ENCODE measurements at places on chromosomes 13 and 19.

DNA sequence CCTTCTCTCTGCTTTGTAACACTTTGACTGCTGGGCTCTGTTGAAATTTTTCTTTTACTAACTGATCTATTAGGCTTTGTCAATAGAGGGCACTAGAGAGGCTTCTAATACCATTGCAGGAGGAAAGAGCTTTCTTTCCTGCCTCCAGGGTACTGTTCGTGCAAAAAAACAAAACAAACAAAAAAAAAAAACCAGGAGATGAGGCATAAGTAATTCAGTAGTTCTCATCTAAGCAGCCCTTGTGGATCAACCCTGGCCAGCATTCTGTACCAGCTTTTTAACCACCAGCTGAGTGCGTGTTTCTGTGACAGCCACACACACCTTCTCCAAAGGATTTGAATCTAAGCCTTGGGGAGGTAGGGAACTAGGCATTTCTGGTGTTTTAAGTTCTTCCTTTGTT lies 1707.6 kb upstream of the SLC10A2 start:
- H3K27ac ChIP-seq = no peak overlapping the region
- no peaks in the 10 kb centered on the region for H3K4me1 ChIP-seq
- no peak for DNase-seq
- no peaks in the 10 kb centered on the region for H3K36me3 ChIP-seq
- no peaks in the 10 kb centered on the region for H3K27me3 ChIP-seq
- no peak overlapping the region for H3K4me3 ChIP-seq

GRCh38 chr19:20077791-20078463 lies at the start of gene ZNF90:
Gene ZNF90 (plus strand): TSS chr19:20078000. CDS start chr19:20078133, 133 bp downstream.
- H3K27ac ChIP-seq = peak within 1 kb of the TSS; percentile 67
- peak within 1 kb of the TSS; percentile 63 for H3K4me3 ChIP-seq
- no peaks in the 10 kb centered on the region for H3K27me3 ChIP-seq
- H3K36me3 ChIP-seq = no peaks in the 10 kb centered on the region

DNA sequence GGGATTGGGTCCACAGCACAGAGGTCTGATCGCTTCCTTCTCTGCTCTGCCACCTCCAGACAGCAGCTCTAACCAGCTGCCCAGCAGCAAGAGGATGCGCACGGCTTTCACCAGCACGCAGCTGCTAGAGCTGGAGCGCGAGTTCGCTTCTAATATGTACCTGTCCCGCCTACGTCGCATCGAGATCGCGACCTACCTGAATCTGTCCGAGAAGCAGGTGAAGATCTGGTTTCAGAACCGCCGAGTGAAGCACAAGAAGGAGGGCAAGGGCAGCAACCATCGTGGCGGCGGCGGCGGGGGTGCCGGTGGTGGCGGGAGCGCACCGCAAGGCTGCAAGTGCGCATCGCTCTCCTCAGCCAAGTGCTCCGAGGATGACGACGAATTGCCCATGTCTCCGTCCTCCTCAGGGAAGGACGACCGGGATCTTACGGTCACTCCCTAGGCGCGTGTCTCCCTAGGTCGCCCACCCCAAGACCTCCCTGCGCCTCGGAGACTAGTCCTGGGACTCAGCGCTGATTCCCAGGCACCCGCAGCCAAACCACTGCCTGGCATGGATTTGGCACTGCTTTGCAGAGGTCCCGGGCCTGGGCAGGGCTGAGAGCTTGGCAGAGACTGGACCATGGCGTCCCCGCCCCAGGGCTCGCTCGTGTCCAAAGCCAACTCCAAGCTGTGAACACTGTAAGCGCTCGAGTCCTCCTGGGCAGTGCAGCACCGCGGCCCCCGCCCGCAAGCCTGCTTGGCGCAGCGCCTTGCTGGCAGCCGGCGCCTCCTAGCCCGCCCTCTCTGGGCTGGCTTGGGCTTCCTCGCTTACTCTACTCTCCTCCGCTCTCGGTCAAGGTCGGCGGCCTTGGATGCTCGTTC lies 1.5 kb downstream of the GSX1 start:
- no peak overlapping the region for H3K4me3 ChIP-seq
- H3K27me3 ChIP-seq = peaks cover 100% of the 10 kb centered on the region
- peaks cover 46% of the 10 kb centered on the region for H3K4me1 ChIP-seq

GRCh38 chr19:33841685-33842084 lies 45.0 kb downstream of the KCTD15 start:
- H3K4me3 ChIP-seq = no peak overlapping the region
- H3K27ac ChIP-seq = no peak overlapping the region
- no peaks in the 10 kb centered on the region for H3K36me3 ChIP-seq
- no peaks in the 10 kb centered on the region for H3K4me1 ChIP-seq

GRCh38 chr13:105338773-105339172 lies 1196.7 kb downstream of the EFNB2 start:
- no peak overlapping the region for H3K4me3 ChIP-seq
- H3K4me1 ChIP-seq = peaks cover 41% of the 10 kb centered on the region
- no peak for DNase-seq
- H3K27ac ChIP-seq = no peak overlapping the region

- H3K27me3 ChIP-seq = no peaks in the 10 kb centered on the region
- no peak overlapping the region for H3K4me3 ChIP-seq
- no peaks in the 10 kb centered on the region for H3K36me3 ChIP-seq
- DNase-seq = no peak
- no peak overlapping the region for H3K27ac ChIP-seq
Measured at GRCh38 chr13:35763782-35764123, 287.3 kb upstream of the MAB21L1 start.

GRCh38 chr13:110411688-110412059 lies 104.6 kb downstream of the COL4A2 start:
- H3K27me3 ChIP-seq = no peaks in the 10 kb centered on the region
- no peak overlapping the region for H3K4me3 ChIP-seq
- no peak for DNase-seq
- peak overlapping the region; percentile 87 for H3K27ac ChIP-seq
- no peaks in the 10 kb centered on the region for H3K36me3 ChIP-seq
- H3K4me1 ChIP-seq = peaks cover 93% of the 10 kb centered on the region

- H3K4me3 ChIP-seq = no peak overlapping the region
- H3K36me3 ChIP-seq = no peaks in the 10 kb centered on the region
- no peaks in the 10 kb centered on the region for H3K4me1 ChIP-seq
- H3K27me3 ChIP-seq = no peaks in the 10 kb centered on the region
Measured at GRCh38 chr19:52935434-52935833, 12.2 kb upstream of the ZNF888 start.

GRCh38 chr13:61094865-61095264 lies 320.8 kb downstream of the PCDH20 start:
- H3K4me3 ChIP-seq = no peak overlapping the region
- no peaks in the 10 kb centered on the region for H3K4me1 ChIP-seq
- no peak overlapping the region for H3K27ac ChIP-seq
- no peaks in the 10 kb centered on the region for H3K36me3 ChIP-seq
- no peaks in the 10 kb centered on the region for H3K27me3 ChIP-seq

- peaks cover 30% of the 10 kb centered on the region for H3K4me1 ChIP-seq
- no peak for DNase-seq
- H3K36me3 ChIP-seq = no peaks in the 10 kb centered on the region
- H3K27ac ChIP-seq = no peak overlapping the region
- no peak overlapping the region for H3K4me3 ChIP-seq
- no peaks in the 10 kb centered on the region for H3K27me3 ChIP-seq
Measured at GRCh38 chr19:47464675-47465419, 6.8 kb downstream of the SLC8A2 start.

DNA sequence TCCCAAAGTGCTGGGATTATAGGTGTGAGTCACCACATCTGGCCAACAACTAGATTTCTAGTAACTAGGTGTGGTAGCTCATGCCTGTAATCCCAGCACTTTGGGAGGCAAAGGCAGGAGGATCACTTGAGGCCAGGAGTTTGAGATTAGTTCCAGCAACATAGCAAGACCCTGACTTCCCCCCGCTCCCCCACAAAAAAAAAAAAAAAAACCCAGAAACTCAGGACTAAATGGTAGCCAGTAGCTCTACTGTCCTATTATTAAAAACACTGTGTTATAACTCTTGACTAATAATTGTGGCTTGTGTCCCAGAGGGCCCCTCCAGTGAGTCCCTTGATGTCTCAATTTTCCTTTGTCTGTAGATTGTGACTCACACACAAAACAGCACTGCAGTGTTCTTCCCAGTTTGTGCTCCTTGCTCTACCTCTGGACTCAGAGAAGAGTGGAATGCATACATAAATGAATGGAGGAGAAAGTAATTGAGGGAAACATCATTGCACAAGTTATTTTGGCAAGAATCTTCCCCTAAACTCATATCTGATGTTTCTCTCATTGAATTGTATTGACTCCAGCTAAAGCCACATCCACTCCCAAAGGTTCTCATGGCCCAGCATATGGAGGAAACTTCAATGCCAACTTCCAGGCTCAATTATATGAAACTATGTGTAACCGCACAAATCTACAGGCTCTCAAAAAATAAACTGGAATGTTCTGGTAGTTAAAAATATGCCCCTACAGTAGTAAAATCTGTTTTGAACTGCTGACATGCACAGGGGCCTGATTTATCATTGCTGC lies 8.8 kb downstream of the TPT1 start:
- no peak for DNase-seq
- H3K4me3 ChIP-seq = no peak overlapping the region
- H3K4me1 ChIP-seq = no peaks in the 10 kb centered on the region
- peaks cover 18% of the 10 kb centered on the region for H3K36me3 ChIP-seq

GRCh38 chr13:80070024-80070703 lies 270.8 kb downstream of the SPRY2 start:
- no peaks in the 10 kb centered on the region for H3K4me1 ChIP-seq
- no peaks in the 10 kb centered on the region for H3K36me3 ChIP-seq
- no peak overlapping the region for H3K4me3 ChIP-seq
- H3K27ac ChIP-seq = no peak overlapping the region
- DNase-seq = no peak

DNA sequence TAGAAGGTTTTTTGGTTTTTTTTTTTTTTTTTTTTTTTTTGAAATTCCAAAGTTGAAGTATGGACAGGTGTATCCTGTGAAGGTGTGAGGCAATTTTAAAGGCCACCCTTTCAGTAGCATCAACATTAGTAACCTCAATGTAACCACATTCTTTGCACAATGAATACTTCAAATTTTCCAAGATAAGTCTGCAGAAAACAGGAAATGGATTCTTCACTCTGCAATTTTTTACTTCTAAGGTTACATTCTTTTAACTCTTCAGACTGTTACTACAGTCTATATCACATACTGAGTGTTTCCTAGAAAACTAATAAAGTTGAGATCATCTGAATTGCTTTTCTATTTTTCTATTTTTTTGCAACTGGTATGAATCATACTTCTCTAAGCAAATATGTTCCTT lies 569.0 kb upstream of the GPC6 start:
- H3K4me1 ChIP-seq = no peaks in the 10 kb centered on the region
- no peak for DNase-seq
- H3K27me3 ChIP-seq = no peaks in the 10 kb centered on the region
- H3K36me3 ChIP-seq = no peaks in the 10 kb centered on the region

GRCh38 chr19:3494559-3494958 lies 5.9 kb downstream of the DOHH start:
- no peak overlapping the region for H3K27ac ChIP-seq
- no peak for DNase-seq
- no peaks in the 10 kb centered on the region for H3K27me3 ChIP-seq
- no peak overlapping the region for H3K4me3 ChIP-seq
- peaks cover 4% of the 10 kb centered on the region for H3K4me1 ChIP-seq

DNA sequence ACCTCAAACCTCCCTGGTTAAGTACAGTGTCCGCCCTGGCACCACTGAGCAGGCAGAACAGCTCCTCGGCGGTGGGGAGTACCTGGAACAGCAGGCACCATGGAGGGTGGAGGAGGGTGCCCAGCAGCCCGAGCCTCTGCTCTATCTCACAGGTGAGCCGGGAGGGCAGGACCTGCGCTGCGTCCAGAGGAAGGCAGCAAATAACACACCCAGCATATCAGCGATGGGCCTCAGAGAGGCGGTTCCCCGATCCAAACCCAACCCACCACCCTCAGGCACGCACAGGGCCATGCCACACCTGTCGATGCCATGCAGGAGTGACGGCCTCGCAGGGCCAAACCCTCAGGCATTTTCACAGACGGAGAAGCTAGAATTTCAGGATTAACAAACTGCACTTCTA lies 11.8 kb downstream of the PEPD start:
- H3K4me1 ChIP-seq = no peaks in the 10 kb centered on the region
- H3K36me3 ChIP-seq = peaks cover 3% of the 10 kb centered on the region
- H3K4me3 ChIP-seq = no peak overlapping the region
- no peak for DNase-seq

DNA sequence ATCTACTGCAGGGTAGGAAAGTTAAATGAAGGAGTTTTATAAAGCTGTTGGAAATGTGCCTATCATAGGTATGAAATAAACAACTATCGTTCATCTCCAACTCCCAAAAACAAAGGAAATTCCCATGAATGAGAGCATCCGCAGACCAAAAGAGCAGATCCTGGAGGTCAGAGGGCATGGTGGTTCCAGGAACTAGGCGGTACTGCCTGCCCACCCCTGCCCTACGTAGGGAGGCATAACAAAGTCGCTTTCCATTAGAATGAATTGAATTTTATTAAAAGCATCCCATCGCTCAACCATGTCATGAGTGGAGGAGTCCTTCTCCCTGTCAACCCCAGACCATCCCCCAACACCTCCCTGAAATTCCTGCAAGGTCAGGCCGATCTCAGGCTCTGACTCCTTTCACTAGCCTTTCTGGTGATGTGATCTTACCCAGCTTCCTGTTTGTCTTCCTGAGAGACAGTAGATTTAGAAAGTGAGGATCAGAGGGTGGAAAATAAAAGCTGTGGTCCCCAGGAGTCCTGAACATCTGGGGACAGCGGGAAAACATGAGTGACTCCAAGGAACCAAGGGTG lies at the start of gene CLEC4M:
Gene CLEC4M (plus strand): TSS at position 525 of the 575 bp plus-strand sequence. CDS start 24 bp downstream, at position 549.
- peaks cover 11% of the 10 kb centered on the region for H3K27me3 ChIP-seq
- H3K36me3 ChIP-seq = no peaks in the 10 kb centered on the region
- no peak for DNase-seq
- H3K27ac ChIP-seq = no peak within 1 kb of the TSS
- no peaks in the 10 kb centered on the region for H3K4me1 ChIP-seq

DNA sequence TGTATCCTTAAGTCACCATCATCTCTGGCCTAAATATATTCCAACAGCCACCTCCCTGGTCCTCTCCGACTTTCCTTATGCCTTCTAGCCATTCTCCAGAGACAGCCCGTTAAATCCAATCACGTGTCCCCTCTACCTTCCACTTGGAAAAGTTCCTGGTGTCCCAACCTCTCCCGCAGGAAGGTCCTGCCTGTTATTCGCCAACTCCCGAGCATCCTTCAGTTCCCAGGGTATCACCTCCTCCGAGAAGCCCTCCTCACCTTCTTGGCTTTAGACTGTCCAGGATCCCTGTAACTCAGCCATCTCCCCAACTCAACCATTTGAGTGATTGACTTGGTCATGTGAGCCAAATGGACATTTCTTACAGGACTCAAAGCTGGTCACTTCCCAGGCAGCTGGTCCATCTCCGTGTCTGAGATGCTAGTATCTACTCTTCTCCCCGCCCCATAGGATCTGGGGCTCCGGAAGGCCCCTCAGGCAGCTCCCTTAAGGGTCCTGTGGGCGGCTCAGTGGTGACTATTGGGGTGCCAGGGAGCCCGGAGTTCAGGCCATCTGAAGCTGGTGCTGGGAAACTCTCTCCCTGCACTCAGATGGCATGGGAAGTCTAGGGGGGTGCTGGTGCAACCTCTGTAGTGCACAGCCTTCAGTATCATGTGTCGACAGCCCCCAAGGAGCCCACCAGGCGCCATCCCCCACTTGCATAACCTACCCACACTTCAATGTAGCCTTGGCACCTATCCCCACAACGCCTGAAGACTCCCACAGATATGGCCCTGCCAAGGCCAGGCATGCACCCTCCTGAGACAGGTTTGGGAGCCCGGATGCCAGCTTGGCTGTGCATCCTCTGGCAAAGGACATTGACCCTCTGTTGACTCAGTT lies 27.9 kb upstream of the NANOS3 start:
- peaks cover 69% of the 10 kb centered on the region for H3K4me1 ChIP-seq
- H3K4me3 ChIP-seq = no peak overlapping the region
- H3K36me3 ChIP-seq = no peaks in the 10 kb centered on the region
- H3K27me3 ChIP-seq = no peaks in the 10 kb centered on the region

- DNase-seq = no peak
- H3K36me3 ChIP-seq = no peaks in the 10 kb centered on the region
- no peaks in the 10 kb centered on the region for H3K27me3 ChIP-seq
- H3K27ac ChIP-seq = no peak overlapping the region
- H3K4me1 ChIP-seq = no peaks in the 10 kb centered on the region
- no peak overlapping the region for H3K4me3 ChIP-seq
Measured at GRCh38 chr13:27200413-27201070, 28.9 kb upstream of the USP12 start.
